ENCODE measurements at places on chromosomes 3 and 15. TPM values are rescaled to one million over a fixed set of nuclear protein-coding genes. Genes with fewer than 3 reads are reported as not detected.

GRCh38 chr3:31851278-31851677, 129.8 kb downstream of the OSBPL10 start:
- DNase-seq, result no peak

GRCh38 chr15:86162172-86162591, 82.5 kb downstream of the AGBL1 start:
- DNase-seq, result no peak

DNA sequence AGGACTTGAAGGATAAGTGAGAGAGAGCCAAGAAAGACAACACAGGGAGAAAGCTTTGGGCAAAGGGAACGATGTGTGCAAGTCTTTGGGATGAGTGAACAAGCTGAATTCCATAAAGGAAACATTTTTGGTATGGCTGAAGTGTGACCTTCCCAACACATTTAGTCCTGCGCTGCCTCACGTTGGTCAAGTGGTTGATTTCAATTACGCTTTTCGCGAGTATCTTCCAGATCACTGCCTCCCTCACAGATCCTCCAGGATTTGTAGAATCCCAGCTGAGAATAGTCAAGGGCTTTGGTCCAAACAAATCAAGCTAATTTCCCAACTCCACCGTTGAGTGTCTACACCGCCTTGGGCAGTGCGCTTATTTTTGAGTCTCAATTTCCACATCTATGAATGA, 338.4 kb upstream of the ADAMTS9 start:
- DNase-seq, result no peak

GRCh38 chr3:71304684-71305083, 278.8 kb downstream of the FOXP1 start:
- DNase-seq, result no peak

GRCh38 chr15:63037976-63038720, 4.4 kb upstream of the TPM1 start:
- no peak for DNase-seq

DNA sequence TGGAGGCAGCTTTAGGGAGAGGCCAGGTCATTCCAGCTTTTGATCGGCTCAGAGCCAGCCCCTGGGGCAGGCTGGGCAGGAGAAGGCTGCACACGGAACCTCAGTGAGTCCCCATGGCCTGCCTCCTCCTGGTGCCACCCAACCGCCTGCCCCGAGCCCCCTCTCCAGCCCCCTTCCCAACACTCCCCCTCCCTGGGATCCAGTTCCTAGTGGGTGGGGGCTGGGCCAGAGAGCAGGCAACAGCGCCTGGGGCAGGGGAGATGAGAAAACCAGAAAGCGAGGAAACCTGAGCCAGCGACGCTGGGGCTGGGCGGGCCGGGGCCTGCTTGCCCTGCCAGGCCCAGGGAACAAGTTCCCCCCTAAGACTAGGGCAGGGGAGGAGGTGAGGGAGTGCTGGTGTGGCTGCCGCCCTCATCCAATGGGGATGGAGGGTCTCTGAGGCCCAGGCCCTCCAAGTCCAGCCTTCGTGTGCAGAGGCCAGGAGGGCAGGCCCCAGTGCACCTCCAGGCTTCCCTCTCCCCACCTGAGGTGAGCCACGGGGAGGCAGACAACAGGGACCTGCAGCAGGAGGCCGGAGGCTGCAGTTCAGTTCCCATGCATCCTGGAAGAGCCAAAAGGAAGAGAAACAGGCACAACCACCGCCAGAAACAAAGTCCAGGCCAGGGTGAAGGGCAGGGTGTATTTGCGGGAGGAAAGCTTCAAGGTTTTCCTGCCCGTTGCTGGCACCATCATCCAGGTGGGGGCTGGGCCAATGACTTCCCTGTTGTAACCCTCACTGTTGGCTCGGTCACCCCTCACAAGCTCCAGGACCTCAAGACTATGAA, 4.0 kb upstream of the SEMA3F start:
- DNase-seq, result no peak

Gene GOLGA8S
- 0.40 TPM for total RNA-seq

DNA sequence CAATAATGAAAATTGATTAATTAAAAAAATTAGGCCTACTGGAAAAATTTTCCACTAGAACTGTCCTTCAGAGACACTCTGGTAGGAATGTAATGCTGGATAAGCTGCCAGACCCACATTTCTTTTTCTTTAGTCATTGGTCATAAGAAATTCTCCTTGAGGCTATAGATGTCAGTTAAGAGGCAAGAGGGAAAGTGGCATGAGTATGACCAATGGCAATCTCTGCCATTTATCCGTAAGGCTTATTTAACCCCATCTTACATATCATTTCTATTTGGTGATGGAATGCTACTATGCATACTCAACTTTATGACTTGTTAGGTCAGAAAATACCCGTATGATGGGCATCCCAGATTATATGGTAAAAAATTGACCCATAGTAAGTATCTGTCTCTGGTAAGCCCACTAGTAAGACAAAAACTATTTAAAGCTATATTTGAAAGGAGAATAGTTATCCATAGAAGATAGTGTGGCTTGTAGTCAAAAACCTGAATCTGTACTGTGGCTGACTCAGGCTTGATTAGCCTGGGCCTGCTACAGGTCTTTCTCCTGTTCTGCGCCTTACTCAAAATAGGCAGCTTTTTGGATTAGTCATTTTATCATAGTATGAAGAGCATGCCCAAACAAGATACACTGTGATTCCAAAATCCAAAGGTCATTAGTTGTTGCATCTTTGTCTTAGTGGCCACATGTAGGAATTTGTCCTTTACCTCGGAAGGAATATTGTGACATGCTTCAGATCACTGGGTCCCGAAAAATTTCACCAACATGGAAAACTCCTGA, 314.7 kb downstream of the PYDC2 start:
- DNase-seq, result no peak

Gene CLDN1
- 1.4 TPM for total RNA-seq

DNA sequence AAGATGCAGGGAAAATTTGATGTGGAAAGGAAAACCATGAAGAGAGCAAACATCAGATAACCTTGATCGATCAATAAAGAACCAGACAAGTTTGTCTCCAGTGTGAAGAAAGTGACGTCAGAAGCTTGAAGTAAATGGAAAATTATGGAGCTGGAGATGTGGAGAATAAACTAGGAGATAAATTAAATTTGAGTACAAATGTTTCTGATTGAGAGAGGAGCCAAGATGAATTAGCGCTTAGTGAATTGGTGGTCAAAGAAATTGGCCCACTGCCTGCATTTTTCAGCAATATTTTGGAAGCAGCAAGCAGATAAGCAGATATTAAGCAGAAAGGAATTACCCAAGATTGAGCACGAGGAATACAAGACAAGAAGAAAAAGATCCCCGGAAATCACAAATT, 567.3 kb upstream of the ZNF385D start:
- no peak for DNase-seq

- no peak for DNase-seq
These were observed 27.3 kb upstream of the MBNL1 start for GRCh38 chr3:152241142-152242017.

GRCh38 chr3:182618085-182618732, 175.1 kb upstream of the ATP11B start:
- no peak for DNase-seq

DNA sequence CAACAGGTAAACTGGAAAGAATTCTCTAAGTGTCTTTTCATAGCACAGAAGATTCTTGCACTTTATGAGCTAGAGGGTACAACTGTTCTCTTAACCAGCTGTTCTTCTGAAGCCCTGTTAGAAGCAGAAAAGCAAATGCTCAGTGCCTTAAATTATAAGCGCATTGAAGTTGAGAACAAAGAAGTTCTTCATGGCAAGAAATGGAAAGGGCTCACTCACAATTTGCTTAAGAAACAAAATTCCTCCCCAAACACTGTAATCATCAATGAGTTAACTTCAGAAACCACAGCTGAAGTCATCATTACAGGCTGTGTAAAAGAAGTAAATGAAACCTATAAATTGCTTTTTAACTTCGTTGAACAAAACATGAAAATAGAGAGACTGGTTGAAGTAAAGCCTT, 19.6 kb downstream of the PARP14 start:
- DNase-seq, result no peak

- no peak for DNase-seq
These were observed 97.7 kb downstream of the PLCH1 start for GRCh38 chr3:155647206-155647605.

DNA sequence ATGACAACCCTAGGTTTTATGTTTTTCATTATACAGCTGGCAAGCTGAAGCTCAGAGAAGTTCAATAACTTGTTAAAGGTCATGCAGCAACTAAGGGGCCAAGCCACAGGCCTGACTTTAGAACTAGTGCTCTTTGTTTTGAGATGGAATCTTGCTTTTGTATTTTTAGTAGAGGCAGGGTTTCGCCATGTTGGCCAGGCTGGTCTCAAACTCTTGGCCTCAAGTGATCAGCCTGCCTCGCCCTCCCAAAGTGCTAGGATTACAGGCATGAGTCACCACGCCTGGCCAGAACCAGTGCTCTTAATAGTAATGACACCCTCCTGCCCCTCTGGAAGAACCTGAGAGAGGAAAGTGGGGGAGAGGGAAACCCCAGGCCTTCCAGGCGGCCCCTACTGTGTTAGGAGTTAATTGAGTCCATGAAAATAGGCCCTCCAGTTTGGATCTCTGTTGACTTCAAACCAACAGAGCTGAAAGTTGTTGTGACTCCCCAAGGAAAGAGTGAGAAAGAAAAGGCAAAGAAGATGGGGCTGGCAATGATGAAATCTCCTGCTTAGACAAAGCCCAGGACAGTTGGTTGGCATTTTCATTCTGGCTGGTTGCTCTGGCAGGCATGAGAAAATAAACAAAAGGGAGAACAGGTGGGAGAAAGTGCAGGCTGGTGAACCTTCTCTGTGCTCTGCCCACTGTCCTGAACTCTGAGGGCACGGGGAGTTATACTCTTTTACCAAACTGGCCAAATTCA, 3.6 kb upstream of the PRRT3 start:
- DNase-seq, result no peak
